ENCODE measurements at places on chromosomes 6 and 20.

DNA sequence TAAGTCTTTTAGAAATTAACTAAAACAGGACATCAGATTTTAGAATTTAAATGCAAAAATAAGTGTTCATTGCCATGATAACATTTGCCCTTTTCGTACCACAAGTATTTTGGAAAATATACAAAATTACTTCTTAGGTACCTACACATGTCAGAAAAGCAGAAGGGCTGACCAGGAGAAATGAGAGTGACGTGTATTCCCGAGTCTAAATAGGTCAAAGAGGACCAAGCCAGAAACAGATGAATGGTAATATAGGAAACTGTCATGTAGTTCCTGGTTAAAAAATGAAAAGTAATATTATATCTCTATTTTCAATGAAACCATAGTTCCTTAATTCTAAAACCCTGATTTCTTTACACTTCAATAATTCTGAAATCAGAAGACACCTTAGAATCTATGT is 126.2 kb downstream of the IPCEF1 start:
- no peak for DNase-seq

DNA sequence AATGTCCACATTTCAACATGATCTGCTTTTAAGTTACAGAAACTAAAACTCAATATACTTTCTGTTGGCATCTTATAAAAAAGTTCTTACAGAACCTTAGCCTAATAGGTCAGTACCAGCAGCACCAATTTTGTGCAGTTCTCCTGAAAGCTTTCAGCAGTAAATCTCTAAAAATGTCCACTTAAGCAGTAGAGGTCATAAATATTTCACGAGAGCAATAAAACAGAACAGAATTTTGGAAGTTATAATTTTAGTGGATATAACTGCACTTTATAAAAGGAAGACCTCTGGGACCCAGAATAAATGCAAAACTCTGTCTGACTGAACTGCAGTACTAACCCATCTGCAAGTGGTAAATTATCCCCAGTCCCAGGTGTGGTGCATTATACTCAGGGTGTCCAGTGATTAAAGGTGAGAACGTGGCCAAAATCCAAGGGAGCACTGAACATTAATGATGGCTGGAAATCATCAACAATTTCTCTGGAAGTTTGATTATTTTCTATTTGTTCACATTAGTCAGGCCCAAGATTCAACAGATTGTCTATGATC is 172.6 kb upstream of the RSPO3 start:
- DNase-seq = no peak

DNA sequence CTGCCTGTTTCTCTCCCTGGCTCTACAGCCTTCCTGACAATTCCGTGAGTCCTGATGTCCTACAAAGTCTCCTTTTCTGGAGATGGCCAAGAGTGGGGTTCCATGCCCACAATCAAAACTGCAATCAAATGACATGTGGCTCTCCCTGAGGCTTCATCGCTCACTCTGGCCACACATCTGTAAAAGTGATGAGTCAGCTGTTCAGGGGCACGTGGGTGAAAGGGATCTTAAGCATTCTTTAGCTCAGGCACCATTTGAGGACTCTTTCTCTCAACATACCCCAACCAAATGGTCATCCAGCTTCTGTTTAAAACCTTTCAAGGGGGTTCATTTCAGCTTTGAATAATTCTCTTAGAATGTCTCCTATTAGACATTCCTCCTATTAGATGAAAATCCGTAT is 42.3 kb upstream of the EYA2 start:
- DNase-seq = no peak

GRCh38 chr20:44382641-44383040 is 27.1 kb downstream of the HNF4A start:
- DNase-seq = no peak

GRCh38 chr6:42171813-42172581 is 1.2 kb upstream of the GUCA1A start:
- no peak for DNase-seq

- DNase-seq = no peak
Measured at GRCh38 chr6:127348028-127348661, 4.7 kb upstream of the ECHDC1 start.

GRCh38 chr6:142369266-142369665 is 67.5 kb downstream of the ADGRG6 start:
- no peak for DNase-seq

- no peak for DNase-seq
Measured at GRCh38 chr6:98832284-98833056, 1.9 kb upstream of the POU3F2 start.

GRCh38 chr6:14499841-14500240 is 382.3 kb downstream of the CD83 start:
- no peak for DNase-seq

DNA sequence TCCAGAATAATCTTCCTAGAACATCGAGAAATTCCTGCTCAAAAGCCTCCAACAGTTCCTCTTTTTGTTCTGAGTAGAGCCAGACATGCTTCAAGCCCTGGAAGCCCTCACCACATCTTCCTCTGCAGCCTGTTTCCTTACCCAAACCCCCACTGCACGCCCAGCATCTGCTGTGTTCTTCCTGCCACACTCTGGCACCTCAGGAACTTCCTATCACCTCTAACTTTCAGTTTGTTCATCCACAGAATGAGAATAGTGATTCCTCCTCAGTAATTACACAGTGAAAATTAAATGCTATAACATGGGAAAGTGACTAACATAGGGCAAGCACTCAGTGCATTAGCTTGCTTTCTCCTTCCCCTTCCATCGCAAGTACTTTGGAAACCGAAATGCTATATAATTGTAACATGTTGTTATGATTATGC is 26.3 kb downstream of the C6orf89 start:
- no peak for DNase-seq

GRCh38 chr20:5969348-5969935 is 19.0 kb downstream of the MCM8 start:
- no peak for DNase-seq

DNA sequence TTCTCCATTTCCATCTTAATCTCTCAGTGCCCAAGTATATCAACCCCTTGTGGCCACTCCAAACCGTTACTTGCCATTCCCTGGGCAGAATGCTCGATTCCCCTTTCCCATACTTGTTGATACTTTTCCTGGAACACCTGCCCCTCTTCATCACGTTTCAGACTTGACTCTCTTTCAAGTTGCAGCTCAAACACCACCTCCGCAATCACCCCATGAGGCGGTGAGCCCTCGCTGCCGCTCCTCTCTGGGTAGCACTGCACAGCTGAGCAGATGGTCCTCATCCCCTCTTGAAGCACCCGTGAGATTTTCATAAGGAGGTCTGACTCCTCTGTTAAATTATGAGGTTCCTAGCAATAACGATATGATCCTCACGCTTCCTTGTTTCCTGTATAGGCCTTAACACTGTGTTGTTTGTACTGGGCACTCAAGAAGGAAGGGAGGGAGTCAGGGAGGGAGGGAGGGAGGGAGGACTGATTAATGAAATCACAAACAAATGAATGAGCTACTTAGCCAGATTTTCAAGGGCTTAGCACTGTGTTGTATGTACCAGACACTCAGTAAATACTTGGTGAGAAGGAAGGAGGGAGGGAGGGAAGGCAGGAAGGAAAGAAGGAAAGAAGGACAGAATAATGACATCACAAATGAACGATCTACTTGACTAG is 8.0 kb upstream of the UQCC2 start:
- no peak for DNase-seq

DNA sequence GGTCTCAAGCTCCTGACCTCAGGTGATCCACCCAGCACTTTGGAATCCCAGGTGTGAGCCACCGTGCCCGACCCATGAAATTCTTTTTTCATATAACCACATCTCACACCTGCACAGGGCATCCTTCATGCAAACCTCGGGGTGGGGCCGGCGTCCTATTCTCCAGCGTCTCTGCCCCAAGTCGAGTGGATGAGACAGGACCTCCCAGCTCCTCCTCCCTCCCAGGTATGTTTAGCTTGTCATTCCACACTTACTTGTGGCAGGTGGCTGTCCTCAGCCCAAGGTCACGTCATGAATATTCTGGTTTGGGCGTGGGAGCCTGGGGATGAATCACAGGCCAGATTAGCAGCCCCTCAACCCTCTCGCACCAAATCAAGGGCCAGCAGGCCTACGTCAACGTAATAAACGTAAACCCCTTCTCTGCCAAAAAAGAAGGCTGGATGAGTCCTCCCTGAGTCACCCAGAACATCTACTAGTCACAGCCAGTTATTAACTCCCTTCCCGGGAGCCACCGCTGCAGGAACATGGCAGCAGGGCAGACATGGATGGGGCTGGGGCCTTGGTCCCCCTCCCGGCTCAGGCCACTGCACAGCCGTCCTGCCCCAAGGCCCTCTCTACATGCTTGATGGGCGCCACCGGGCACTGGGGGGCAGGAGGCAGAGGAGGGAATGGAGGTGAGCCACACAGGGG is 91.7 kb downstream of the YTHDF1 start:
- no peak for DNase-seq

- no peak for DNase-seq
Measured at GRCh38 chr6:1704711-1705110, 95.0 kb downstream of the FOXC1 start.

DNA sequence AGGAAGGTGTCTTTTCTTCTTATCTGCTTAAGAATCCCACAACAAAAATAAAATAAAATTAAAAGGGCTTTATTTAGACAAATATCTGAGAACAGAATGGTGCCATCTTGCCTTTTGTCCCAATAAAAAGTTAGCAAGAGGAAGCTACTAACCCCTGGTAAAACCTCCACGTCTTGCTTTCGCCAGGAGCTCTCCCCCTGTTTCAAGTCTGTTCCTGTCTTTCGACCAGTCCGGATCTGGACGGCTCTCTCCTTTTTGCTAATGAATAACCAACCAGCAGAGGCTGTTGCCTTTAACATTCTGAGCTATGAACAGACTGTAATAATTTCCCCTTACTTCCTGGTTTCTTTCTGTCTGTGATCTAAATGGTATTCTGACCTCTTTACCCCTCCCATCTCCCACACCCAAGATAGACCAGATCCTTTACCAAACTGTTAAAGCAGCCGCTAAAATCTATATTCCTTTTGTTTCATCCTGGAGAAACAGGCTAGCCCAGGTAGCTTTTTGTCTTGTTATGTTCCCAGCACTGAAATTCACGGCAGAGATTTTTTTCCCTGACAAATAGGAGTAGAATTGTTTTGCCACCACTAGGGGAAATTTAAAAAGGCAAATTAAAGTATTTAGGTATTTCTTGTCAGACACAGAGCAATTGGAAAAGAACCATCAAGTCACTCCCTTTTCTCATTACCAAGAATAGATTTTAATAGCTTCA is at the start of gene FRK:
Gene FRK (minus strand): TSS at position 320 of the 712 bp plus-strand sequence. CDS start 580 bp downstream, outside the sequence.
- no peak for DNase-seq

- no peak for DNase-seq
Measured at GRCh38 chr20:37154684-37155298, 24.3 kb upstream of the RPN2 start.

DNA sequence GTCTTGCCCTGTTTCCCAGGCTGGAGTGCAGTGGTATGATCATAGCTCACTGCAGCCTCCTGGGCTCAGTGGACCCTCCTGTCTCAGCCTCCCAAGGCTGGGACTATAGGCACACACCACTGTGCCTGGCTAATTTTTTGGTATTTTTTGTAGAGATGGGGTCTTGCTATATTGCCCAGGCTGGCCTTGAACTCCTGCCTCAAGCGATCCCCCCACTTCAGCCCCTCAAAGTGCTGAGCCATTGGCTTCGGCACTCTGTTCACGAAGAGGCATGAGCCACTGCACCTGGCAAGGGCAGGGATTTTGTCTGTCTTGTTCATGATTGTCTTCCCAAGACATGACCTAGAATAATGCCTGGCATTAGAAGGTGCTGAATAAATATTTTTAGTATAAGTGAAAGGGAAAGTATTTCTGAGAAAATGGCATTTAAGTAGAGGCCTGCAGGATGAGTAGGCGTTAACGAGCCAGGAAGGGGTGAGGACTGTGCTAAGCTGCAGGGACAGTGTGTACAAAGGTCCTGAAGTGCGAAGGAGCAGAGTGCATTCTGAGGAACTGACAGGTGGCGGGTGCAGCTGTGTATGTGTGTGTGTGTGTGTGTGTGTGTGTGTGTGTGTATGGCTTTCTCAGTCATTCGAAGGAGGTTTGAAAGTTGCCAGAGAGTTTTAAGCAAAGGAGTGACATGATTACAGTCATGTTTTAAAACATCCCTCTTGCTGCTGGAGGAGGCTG is 43.0 kb downstream of the VEGFA start:
- DNase-seq = no peak

DNA sequence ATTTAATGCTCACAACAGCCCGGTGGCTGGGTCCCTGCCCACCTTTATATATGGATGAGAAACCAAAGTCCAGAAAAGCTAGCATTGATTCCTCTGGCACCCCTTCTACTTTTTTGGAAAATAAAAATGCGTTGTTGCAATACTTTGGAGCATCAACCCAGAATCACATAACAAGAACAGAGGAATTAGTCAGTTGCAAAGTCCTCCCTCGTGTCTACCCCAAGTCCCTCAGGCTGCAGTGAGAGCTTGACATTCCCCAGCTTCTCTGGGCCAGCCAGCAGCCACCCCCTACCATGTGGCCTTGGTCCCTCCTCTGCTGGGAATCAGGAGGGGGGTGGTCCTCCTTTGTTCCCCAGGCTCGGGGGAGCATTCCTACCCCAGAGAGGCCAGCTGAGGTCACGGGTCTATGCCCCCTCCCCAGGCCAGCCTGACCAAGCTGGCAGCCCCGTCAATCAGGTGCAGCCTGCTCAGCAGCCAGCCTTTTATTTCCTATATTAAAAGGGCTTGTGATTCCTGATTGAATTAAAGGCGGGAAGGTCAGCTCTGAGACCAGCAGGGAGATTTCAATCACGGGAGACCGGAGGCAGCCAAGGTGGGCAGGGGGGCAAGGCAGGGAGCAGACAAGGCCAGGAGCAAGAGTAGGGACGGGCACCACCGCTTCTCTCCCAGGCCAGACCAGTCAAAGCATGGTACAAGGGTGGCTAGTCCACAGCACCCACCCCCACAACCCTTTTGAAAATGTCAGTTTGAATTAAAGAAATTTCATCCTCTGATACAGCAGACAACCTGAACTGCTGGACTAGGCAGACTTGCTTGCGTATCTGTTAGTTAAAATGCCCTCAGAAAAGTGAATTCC is 158.9 kb downstream of the MRPL14 start:
- DNase-seq = no peak

- DNase-seq = no peak
Measured at GRCh38 chr6:36455486-36456027, 12.8 kb downstream of the KCTD20 start.

DNA sequence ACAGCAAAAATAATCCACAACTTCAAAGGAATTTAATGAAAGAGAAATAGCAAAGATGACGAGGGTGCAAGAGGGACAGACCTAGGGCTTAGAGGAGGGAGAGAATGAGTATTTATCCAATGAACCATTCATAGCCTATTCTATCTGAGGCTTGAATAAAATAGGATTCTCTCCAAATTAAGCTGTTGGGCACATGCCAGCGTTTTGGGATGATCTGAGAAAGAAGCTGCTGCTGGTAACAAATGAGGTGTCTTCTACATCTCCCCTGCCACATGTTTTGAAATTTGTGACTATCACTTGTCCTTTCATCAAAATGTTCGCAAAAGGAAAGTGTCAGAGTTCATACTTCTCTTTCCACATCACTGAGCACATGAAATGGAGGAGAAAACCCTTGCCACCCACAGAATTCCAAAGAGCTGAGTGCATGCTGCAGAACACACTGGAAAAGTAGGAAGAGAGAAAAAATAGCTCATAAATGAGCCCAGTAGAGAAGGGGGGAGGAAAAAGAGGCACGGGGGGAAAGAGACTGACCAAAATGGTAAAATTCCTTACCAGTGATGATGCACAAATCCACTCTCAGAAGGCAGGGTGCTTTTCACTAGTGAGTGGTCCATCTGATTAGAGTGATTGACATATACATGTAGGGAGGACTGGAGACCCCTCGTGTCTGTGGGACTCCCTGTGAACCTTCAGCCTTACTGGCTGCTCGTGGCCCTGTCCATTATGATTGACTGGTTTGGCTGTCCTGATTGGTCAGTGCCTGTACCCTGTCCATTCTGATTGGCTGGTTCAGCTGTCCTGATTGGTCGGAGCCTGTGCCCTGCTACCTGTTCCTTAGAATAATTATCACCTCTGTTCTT is 180.5 kb downstream of the OGFRL1 start:
- DNase-seq = no peak
